ENCODE measurements at places on chromosomes 5 and 9.

- no peak for DNase-seq
These were observed 136.8 kb downstream of the C5orf15 start for GRCh38 chr5:133831491-133832224.

- DNase-seq = no peak
These were observed 34.8 kb downstream of the BOD1 start for GRCh38 chr5:173581408-173582215.

- no peak for DNase-seq
These were observed 34.0 kb downstream of the ZNF474 start for GRCh38 chr5:122163121-122164069.

DNA sequence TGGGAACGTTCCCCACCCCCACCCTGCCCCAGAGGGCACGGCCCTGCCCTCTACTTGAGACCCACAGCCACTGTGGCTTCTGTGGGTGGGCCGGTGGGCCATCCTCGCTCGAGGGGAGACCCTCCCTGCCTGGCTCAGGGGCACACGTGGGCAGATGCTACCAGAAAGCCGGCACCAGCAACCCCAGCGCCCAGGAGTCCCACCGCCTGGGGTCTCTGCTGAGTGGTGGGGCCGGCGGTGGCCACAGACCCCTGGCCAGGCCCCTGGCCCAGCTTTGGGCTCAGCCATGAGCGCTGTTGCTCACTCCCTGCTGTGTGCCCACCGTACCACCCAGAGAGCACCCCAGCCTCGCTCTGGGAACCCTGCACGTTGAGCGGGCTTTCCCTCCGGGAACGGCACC lies 16.5 kb upstream of the NRARP start:
- no peak for DNase-seq

DNA sequence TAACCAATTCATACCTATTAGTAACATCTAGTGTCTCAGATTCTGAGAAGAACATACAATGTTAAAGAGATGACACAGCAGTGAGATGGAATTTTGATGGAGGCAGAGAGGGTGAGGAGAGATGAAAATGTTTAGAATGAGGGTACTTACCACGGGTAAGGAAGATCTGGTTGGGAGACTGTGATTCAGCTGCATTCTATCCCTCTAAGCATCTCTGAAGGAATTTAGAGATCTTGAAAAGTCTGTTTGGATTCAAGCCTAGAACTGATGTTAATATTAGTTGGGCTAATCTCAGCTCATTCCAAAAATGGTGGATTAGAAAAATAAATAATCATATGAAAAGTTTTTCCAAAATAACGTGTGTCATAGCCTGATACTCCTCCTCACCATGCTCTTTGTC lies 191.5 kb upstream of the CLINT1 start:
- DNase-seq = no peak

- DNase-seq = no peak
These were observed 152.6 kb downstream of the MED27 start for GRCh38 chr9:131927091-131927490.

DNA sequence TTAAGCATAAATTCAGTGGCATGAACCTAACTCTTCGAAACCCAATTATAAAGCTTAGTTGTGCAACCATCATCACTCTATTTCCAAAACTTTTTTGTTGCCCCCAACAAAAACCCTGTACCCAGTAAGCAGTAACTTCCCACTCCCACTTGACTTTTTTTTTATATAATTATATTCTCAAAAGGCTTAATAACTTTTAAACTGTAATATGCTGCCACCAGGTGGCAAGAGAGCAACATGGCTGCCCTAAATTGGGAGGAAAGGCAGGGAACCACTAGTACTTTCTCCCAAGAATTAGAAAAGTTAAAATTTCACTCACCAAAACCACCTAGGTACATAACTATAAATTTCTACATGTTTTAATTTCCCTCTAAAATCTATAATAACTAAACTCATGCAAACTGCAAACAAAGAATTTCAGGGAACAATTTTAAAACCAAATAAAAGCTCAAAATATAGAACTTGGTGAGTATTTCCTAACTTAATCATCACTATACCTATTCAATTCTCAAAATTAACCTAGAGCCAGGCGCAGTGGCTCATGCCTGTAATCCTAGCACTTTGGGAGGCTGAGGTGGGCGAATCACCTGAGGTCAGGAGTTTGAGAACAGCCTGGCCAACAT lies 50.2 kb upstream of the RNF38 start:
- DNase-seq = no peak

DNA sequence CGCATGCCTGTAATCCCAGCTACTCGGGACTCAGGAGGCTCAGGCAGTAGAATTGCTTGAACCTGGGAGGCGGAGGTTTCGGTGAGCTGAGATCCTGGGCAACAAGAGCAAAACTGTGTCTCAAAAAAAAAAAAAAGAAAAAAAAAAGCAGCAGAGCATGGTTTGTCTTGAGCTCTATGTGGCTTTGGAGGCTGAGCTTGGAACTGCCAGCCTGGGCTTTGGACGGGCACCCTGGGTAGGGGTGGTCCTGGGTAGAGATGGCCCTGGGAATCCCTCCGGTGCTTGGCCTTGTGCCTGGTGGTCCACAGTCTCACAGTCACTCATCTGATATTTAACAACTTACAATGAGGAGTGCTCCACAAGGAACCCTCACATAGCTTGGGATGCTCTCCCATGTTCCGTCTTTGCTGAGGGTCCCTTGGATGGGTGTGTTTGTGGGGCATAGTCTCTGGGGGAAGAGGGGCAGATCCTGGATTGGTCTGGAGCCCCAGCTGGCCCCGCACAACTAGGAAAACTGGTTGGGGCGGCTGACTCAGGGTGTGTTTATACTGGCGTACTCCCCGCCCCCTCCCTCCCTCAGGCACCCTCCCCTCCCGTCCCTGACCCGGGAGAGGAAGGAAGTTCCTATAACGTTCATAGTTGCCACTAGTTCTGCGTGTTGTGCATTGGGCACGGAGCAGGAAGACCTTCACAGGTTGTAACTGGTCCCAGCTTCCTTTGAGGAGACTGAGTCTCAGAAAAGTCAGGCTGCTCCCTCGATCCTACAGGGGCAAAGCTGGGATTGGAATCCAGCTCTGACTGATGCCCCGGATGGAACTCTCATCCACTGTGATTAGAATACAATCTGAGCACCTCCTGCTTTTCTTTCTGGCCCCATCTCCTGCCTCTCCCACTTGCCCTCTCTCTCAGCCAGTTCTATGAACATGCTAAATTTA lies 11.2 kb downstream of the IER5L start:
- no peak for DNase-seq

GRCh38 chr9:101201630-101202029 lies 173.1 kb downstream of the PLPPR1 start:
- DNase-seq = no peak

DNA sequence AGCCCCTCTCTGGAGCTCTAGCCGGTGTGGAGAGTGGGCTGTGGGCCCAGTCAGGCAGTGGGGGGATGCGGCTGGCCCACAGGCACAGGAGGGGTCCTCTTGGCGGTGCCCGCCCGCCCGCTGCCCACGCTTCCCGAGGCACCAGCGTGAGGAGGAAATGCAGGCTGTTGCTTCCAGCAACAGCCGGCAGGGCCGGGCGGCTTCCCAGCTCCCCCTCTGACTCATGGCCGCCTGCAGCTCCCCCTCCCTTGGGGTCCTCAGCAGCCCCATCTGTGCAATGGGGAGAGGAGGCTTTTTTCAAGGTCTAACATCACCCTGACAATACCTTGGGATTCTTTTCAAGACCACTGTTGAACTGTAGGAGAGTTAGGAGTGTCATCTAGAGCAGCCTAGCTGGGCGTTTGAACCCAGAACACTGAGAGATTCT lies 10.4 kb downstream of the CXXC5 start:
- DNase-seq = no peak

DNA sequence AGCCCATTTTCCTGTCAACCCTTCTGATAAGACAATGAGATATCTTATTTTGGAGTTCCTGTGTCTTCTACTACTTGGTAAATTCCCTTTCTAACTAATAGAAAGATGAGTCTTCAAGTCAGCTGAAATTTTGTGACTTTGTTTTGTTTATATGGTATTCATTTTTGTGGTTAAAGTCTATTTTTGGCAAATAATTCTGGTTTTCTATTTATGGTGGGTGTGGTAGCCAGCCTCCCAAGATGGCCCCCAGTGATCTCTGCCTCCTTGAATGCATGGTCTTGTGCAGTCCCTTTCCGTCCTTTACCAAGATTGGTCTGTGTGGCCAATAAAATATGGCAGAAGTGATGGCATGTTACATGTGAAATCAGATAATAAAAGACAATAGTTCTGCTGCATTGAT lies 91.5 kb downstream of the NR3C1 start:
- DNase-seq = no peak

DNA sequence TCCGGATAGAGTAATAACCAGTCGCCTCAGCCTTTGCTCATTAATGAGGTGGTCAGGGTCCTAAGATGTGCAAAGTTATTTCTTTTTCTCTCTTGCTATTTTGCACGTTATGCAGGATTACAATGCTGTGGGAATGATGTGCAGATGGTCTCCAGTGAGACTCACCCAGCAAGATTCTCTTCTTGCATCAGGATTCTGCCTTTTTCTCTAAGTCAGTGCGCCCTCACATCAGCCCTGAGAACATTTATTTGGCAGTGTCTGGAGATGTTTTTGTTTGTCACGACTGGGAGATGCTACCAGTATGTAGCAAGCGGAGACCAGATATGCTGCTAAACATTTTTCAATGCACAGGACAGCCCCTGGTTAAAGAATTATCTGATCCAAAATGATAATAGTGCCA lies 280.3 kb upstream of the WWC1 start:
- DNase-seq = no peak

All from vagina (tissue), 2 donors.